ENCODE measurements at places on chromosomes 7 and 10.

GRCh38 chr10:102302611-102303010 is 57.3 kb downstream of the GBF1 start:
- H3K27ac ChIP-seq = no peak overlapping the region
- no peak for DNase-seq
- peaks cover 22% of the 10 kb centered on the region for H3K4me1 ChIP-seq
- H3K27me3 ChIP-seq = no peaks in the 10 kb centered on the region

DNA sequence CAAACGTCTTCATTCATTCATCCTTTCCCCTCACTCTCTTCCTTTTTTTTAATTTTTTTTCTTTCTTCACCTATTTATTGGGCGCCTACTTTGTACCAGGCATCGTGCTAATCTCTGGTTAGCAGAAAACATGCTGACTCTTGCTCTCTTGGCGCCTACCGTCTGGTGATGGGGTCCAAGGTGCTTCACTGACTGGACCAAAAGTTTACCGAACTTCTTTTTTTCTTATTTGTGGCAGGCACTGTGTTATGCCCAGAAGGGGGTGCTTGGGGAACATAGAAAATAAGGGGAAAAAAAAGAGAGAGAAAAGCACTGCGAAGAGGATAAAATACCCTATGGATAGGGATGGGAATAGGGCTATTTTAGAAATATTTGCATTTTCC is 505 bp upstream of the FAM204A start:
- H3K27ac ChIP-seq = peak overlapping the region; percentile 85
- DNase-seq = no peak
- no peaks in the 10 kb centered on the region for H3K27me3 ChIP-seq
- H3K4me3 ChIP-seq = peak overlapping the region; percentile 57
- no peaks in the 10 kb centered on the region for H3K36me3 ChIP-seq

GRCh38 chr7:149833495-149834130 is 4.6 kb upstream of the ZNF862 start:
- H3K27me3 ChIP-seq = no peaks in the 10 kb centered on the region
- no peaks in the 10 kb centered on the region for H3K36me3 ChIP-seq
- H3K4me1 ChIP-seq = peaks cover 6% of the 10 kb centered on the region

DNA sequence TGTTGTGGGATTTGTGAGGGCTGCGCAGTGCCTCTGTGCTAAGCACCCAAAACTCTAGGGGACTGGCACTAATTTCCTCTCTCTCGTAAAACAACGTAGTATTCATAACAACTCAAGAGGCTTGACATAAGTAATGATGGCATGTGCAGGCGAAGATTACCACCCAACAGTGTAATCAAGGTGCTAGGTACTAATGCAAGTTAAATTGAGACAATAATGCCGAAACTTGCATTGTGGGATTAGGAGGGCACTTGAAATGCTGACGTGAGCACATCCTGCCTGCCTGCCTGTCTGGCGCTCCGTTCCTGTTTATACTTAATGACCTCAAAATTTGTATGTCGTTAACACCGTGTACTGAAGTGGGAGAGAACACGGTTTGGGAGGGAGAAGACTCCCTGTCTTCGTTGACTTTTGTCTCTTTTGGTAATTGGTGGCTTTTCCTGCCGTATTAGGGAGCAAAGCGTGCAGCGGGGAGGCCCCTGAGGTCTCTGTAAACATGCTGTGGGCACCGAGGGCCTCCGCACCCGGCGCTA is 139.0 kb downstream of the MGMT start:
- H3K27me3 ChIP-seq = no peaks in the 10 kb centered on the region
- no peaks in the 10 kb centered on the region for H3K36me3 ChIP-seq
- DNase-seq = no peak
- no peak overlapping the region for H3K4me3 ChIP-seq
- no peak overlapping the region for H3K27ac ChIP-seq
- H3K4me1 ChIP-seq = no peaks in the 10 kb centered on the region

DNA sequence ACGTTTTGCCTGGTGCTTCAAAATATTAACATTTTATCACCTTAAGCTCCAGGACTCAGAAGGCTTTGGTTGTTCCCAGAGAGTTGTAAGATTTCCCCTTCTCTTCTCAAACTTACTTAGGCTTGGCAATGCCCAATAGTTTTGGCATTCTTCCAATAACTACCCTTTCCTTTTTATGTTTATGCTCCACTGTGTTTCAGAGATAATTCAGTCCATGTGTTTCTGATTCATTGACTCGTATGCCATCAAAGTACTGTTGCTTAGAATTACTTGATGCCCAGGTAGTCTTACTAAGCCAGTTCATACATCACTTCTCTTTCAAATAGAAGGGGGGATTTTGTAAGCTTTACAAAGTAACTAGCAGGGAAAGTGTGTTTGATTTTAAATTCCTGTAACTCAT is 66.6 kb downstream of the AGMO start:
- H3K27ac ChIP-seq = no peak overlapping the region
- DNase-seq = no peak
- H3K27me3 ChIP-seq = no peaks in the 10 kb centered on the region
- H3K4me3 ChIP-seq = no peak overlapping the region

GRCh38 chr7:44969701-44970522 is 8.9 kb downstream of the MYO1G start:
- no peaks in the 10 kb centered on the region for H3K4me1 ChIP-seq
- H3K27me3 ChIP-seq = no peaks in the 10 kb centered on the region
- no peak for DNase-seq

- H3K4me1 ChIP-seq = peaks cover 29% of the 10 kb centered on the region
- no peak overlapping the region for H3K4me3 ChIP-seq
- no peak for DNase-seq
- no peaks in the 10 kb centered on the region for H3K27me3 ChIP-seq
- no peaks in the 10 kb centered on the region for H3K36me3 ChIP-seq
Observed at GRCh38 chr10:75779276-75779675, 347.9 kb downstream of the LRMDA start.

DNA sequence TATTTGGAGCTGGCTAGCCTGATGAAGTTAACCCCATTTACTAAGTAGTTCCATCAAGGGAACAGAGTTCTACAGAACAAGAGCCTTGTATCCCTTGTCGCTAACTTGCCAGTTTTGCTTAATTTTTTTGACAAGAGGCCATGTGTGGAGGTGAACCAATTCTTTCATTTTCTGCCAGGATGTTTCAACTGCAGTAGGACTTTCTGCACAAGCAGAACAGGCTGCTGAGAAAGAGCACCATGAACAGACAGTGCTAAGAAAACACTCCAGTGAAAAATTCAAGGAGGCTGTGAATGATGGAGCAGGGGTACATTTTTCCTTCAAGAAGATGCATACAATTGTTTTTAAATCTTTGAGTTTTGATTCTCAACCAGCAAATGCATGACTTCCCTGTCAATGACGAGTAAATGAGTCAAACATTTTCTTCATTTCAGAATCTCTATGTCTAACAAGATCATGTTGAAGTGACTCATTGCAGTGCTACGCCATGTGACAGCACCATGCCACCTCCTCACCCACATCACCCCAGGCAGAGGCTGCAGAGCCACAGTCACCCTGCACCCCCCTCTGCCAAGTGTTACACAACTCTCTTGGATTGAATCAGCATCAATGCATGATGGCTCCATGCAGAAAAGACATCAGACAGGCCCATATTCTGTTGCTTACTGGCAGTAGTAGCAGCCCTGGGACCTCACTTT is 193.1 kb downstream of the COBL start:
- H3K27me3 ChIP-seq = no peaks in the 10 kb centered on the region
- peak; percentile 80 for DNase-seq
- peaks cover 31% of the 10 kb centered on the region for H3K4me1 ChIP-seq
- H3K36me3 ChIP-seq = no peaks in the 10 kb centered on the region

- H3K4me1 ChIP-seq = peaks cover 10% of the 10 kb centered on the region
- no peak for DNase-seq
- no peak overlapping the region for H3K4me3 ChIP-seq
- no peak overlapping the region for H3K27ac ChIP-seq
- peaks cover 18% of the 10 kb centered on the region for H3K27me3 ChIP-seq
Observed at GRCh38 chr10:132937861-132938260, 4.5 kb downstream of the CFAP46 start.

- H3K4me1 ChIP-seq = no peaks in the 10 kb centered on the region
- no peak for DNase-seq
- H3K27ac ChIP-seq = no peak overlapping the region
- no peak overlapping the region for H3K4me3 ChIP-seq
- H3K27me3 ChIP-seq = no peaks in the 10 kb centered on the region
- peaks cover 17% of the 10 kb centered on the region for H3K36me3 ChIP-seq
Observed at GRCh38 chr7:140050100-140050499, 12.7 kb downstream of the PARP12 start.

DNA sequence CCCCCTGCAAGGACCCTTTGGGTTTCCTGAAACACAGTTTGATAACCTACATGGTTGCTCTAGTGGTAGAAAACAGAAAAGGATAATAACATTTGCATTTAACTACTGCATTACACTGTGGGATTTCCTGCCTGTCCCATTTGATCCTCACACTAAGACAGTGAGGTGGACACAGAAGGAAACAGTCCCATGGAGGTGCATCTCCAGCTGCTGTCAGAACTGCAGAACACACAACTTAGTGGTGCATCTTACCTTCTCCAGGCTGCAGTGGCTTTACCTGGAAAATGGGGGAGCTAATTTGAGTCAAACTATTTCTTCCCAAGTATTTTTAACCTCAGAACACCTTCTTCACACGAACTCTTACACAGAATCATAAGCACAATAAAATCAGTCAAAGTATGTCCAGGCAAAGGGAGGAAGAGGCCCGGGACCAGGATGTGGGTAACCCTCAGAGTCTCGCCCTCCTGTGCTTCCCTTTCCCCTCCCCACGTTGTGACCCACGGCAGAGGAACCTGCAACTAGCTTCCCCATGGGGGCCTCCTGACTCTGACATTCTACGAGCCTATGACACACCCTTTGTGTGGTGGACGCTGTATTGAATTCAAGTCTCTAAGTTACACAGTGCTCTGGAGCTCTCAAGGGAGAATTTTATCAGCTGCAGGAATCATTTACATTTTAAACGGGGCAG is 33.7 kb downstream of the SCRN1 start:
- H3K4me3 ChIP-seq = no peak overlapping the region
- peaks cover 21% of the 10 kb centered on the region for H3K36me3 ChIP-seq
- no peak overlapping the region for H3K27ac ChIP-seq
- H3K27me3 ChIP-seq = no peaks in the 10 kb centered on the region

DNA sequence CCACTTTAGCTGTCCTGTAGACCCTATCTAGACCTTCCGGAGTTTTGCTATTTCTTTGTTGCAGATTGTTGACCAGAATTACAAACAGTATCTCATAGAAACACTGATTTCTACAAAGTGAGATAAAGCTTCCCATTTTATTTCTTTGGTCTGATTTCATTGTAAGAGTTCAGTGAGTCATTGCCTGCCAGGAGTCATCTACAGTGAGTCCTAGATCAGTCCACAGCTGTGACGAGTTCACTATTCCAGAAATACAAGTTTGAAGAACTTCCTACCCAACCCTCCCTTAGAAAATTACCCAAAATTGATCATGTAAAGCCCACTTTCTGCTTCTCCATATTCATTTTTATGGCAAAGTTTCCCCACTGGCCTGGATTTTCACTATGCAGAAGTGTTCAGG is 905.5 kb downstream of the CNTNAP2 start:
- no peaks in the 10 kb centered on the region for H3K4me1 ChIP-seq
- no peaks in the 10 kb centered on the region for H3K36me3 ChIP-seq
- H3K27ac ChIP-seq = no peak overlapping the region
- DNase-seq = no peak
- H3K27me3 ChIP-seq = no peaks in the 10 kb centered on the region

DNA sequence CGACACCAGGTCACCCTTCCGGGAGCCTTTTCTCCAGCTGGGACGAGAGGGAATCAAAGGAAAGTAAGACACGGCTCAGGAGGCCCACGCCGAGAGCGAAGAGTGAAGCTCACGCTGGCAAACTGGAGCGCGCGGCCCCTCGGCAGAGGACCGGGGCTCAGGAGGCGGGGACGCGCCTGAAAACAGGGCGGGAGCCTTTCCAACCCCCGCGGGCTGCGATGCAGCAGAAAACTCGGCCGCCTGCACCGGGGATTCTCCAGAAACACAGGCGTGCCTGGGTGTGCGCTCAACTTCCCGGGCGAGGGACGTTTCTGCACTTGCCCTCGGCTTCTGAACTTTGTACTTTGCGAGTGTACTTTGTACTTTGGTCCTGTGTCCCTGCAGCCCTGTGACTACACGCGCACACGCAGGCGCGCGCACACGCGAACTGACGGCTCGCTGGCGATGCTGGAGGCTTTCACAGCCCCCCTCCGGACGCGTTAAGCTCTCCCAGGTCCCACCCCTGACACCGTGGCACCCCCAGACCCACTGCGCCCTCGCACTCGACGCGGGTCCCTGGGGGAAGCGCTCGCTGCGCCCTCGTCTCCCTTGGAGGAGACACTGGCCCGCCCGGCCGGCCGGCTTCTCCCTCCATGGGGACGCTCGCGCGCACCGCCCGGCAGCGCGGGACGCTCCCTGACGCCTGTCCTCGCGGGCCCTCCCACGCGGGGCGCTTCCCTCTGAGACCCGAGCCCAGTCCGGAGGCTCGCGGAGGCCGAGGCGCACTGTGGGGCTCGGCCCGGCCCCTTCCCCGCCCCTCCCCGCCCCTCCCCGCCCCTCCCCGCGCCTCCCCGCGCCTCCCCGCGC is 588 bp upstream of the PAOX start:
- no peaks in the 10 kb centered on the region for H3K27me3 ChIP-seq
- peaks cover 4% of the 10 kb centered on the region for H3K36me3 ChIP-seq
- H3K27ac ChIP-seq = peak overlapping the region; percentile 80
- DNase-seq = no peak
- peak overlapping the region; percentile 74 for H3K4me3 ChIP-seq
- peaks cover 38% of the 10 kb centered on the region for H3K4me1 ChIP-seq

DNA sequence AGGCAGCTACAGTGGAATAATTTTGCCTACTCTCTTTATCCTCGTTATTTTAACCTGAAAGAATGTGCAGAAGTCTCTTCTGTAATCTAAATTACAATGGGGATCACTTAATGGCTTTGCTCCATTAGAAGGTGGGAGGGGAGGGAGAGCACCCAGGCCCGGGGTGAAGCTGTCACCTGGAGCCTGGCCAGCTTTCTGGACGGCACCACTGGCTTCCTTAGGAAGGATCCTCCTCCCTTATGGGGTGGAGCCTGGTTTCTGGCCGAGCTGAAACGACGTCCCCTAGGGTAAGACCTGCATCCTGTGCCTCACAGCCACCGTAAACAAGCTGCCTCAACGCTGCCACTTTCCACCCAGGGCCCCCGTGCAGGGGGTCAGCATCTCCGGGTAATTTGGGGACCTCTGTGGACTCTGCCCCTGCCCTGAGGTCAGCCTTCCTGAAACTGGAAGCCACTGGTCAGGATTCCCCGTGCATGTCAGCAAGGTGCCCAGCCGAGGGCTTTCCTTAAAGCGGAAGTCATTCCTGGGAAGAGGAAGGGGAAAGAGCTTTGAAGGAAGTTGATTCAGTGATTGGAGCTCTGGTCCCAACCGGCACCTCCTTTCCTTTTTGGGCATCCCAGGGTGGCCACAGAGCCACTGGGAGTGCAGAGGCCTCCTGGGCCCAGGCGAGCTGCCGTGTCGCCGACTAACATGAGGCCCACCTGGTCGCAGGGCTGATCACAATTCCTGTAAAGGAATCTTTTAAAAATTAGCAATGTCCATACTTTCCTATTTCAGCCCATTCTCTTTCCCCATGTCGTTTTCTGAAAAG is 569.1 kb downstream of the DNAJB6 start:
- peaks cover 5% of the 10 kb centered on the region for H3K4me1 ChIP-seq
- H3K36me3 ChIP-seq = no peaks in the 10 kb centered on the region
- DNase-seq = no peak
- H3K4me3 ChIP-seq = no peak overlapping the region

Data from esophagus muscularis mucosa (tissue), 4 donors.